ENCODE measurements at places on chromosomes 3 and 15.

- no peak for DNase-seq
Measured at GRCh38 chr3:109334572-109334971, 2.8 kb downstream of the DPPA4 start.

GRCh38 chr15:48785712-48786111 lies 25.2 kb downstream of the CEP152 start:
- no peak for DNase-seq

- DNase-seq = no peak
Measured at GRCh38 chr15:34810443-34811129, 15.2 kb upstream of the ACTC1 start.

DNA sequence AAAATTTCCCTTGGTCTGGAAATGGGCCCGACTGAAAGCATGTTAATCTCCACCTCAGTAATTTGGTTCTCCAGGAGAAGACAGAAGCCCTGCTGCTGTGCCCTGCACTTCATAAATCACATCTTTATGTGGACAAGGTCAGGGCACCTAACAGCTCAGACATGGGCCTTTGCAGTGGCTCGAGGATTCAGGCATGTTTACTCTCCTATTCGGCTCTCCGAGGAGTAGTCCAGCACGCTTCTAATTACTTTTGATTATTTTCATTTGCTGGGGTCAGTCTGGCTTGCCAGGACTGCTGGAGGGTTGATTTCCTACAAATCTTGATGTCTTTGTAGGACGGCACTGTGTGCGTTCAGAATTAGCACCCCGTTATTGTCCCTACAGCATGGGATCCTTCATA lies 511.2 kb downstream of the MECOM start:
- no peak for DNase-seq

DNA sequence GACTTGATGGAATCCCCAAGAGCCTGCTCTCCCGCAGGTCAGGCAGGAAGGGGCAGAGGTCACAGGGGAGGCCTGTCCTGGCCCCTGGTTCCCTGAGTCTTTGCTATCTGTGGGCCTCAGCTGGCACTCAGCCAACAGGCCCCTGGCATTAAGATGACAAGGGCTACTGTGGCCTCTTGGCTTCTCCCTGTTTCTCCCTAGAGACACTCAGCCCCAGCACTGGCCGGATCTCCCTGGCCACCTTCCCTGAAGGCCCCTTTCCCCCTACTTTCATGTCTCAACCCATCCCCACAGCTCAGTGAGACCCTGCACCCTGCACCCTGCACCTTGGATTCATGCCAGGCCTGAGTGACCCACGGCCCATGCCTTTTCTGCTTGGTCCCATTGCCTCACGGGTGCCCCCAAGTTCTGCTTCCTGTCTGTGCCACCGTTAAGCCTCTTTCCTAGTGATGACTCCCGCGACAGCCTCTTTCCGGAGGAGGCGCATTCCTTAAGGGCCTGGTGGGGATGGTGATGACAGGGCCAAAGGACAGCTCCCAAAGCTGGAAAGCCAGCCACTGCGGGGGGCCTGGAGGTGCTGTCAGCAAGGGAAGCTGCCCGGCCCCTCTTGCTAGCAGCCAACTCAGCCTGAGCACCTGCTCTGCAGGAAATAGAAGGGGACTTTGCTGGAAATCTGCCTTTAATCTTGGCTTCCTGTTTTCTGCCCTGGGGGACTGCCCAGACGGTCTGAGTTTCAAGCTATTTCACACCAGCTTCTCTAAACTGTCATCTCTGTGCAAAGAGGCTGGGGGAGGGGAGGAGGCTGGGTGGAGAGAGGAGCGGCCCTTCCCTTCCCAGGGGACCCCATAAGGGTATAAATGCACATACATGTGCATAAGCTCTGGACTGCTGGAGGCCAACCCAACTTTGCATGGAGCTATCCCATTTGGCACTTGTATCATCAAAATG lies 4.8 kb upstream of the CSK start:
- no peak for DNase-seq

- DNase-seq = no peak
Measured at GRCh38 chr3:52006017-52006819, 10.5 kb upstream of the RPL29 start.

GRCh38 chr15:29812384-29812694 lies 9.9 kb downstream of the TJP1 start:
- no peak for DNase-seq

- DNase-seq = peak; percentile 25
Measured at GRCh38 chr15:60889006-60889405, 340.1 kb downstream of the RORA start.

DNA sequence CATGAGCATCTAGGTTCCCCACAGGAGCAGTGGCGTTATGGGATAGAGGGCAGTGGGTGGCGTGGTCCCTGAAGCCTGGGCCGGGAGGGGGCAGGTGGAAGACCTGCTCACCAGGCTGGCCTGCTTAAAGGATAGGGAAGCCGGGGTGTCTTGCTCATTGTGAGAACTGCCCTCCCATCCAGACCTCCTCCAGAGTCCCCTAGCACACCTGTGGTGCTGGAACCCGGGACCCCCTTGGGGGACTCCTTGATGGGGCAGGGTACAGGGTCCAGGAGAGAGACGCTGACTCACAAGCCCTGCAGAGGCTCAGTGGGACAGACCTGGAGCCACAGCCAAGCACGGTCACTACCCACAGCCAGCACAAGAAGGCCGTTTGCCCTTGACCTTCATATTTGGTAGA lies 2.8 kb upstream of the RHCG start:
- no peak for DNase-seq

- no peak for DNase-seq
Measured at GRCh38 chr15:70090436-70091296, 7.1 kb downstream of the TLE3 start.

DNA sequence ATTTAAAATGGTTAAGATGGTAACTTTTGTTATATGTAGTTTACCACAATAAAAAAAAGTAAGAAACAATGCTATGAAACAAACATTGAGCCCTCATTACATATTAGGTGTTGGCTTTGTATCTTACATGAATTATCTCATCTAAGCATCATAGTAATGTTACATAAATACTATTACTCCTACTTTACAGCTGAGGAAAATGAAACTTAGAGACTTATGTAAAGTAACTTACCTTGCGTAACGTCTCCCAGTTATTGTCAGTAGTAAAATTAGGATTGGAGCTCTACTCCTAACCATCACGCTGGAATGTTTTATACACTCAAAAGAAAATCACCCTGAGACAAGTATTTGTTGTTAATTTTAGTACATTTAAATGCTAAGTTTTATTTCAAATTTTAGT lies 42.2 kb downstream of the DNAJC13 start:
- DNase-seq = no peak

DNA sequence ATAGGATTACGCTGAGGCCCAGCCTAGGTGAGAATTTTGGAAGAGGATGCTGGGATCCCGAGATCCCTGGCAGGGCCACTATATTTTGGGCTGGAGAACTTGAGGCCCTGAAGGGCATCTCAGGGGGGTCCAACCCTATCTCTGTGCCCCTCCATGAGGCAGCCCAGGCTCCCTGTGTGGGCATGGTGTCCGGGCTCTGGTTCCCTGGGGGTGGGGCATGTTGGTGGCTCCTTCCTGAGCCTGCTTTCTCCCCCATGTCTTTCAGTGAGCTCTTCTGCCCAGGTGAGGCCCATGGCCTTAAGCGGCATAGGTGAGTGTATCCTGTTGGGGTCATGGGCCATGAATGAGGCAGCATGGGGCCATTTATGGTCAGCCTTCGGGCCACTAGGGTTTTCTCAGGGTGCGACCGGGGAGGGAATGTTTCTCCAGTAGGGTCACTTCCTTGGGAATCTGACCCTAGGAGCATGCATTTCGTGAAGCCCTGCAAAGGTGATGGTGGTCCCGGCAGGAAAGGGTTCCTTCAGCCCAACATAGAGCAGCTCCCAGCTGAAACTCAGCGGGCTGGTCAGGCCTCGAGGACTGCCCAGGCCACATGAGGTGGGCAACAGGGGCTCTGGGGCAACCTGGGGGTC lies 191.3 kb downstream of the UBE3A start:
- no peak for DNase-seq

GRCh38 chr3:3699407-3699806 lies 99.8 kb upstream of the LRRN1 start:
- no peak for DNase-seq

- DNase-seq = no peak
Measured at GRCh38 chr3:53524566-53524965, 30.2 kb downstream of the CACNA1D start.

DNA sequence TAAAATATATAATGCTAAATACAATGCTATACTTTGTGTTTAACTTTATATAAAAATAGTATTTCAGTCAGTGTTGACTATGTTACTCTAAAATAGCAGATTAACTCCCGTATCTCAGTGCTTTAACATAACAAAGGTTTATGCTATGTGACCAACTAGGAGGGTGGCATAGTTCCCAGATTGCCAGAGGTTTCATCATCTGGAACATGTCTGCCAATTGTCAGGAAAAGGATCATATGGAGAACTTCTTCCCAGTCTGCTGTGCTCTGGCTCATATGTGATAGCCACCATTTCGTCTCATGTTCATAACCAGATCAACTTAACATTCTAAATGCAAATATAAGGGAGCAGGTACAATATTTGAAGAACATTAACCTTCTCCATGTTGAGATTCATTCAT lies 720.2 kb downstream of the MCTP2 start:
- no peak for DNase-seq

GRCh38 chr3:50815844-50816243 lies 141.1 kb downstream of the DOCK3 start:
- no peak for DNase-seq

GRCh38 chr15:66644869-66645268 lies 57.2 kb upstream of the SMAD6 start:
- no peak for DNase-seq

GRCh38 chr3:188150982-188151381 lies 3.0 kb upstream of the LPP start:
- no peak for DNase-seq

DNA sequence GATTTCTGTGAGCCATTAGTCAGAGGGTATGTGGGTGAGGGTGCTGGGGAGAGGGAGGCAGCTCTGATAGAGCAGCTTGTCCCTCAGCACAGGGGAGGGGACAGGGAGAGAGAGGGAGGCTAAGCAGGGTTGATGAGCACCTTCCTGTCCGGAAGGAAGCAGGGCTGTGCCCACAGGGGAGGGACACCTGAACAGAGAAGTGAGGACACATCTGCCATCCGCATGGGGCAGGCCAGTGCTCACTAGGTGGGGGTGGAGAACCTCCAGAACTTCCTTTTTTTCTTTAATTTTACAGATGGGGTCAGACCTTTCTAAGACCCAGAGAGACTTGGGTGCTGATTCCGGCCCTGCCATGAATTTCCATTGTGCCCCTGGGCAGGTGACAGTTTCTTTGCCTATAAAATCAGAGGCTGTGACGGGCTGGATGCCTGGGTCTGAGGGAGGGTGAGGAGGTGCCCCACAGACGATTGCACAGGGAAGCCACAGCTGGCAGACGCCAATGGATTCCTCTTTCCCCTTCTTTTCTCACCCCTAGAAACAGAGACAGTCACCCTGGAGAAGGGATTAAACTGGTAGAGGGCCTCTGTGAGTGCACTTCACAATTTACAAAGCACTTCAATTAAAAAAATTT lies 4.1 kb upstream of the TGM5 start:
- DNase-seq = no peak

DNA sequence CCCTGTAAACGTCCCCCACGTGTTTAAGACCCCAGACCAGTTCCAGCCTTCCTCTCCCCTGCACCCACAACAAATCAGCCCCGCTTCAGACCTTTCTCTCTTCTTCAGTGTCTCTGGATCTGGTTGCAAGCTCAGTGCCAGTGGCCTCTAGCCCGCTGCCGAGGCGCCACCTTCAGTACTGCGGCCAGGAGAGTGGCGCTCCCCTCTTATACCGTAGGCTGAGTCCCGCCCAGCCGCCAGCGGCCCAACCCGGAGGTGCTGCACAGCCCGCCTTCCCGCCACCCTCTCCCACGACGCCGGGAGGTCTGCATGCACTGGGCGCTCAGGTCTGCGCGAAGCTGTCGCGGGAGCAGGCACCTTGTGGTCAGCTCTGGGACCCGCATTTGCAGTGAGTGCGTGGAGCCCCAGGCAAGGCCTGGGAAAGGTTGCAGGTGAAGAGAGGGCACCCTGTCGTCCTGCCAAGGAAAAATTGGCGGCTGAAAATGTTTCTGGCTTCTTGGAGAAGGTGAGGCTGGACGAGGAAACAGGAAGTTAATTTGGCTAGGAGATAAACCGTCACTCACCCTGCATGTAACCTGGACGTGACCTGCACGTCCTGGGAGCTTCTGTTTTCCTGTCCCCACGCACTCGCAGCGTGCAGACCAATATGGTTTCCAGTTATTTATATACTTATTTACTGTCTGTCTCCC lies at the start of gene C2CD4B:
Gene C2CD4B, minus strand, starts transcription at position 182 of the 689 bp plus-strand sequence. CDS start 301 bp downstream, outside the sequence.
- DNase-seq = no peak

DNA sequence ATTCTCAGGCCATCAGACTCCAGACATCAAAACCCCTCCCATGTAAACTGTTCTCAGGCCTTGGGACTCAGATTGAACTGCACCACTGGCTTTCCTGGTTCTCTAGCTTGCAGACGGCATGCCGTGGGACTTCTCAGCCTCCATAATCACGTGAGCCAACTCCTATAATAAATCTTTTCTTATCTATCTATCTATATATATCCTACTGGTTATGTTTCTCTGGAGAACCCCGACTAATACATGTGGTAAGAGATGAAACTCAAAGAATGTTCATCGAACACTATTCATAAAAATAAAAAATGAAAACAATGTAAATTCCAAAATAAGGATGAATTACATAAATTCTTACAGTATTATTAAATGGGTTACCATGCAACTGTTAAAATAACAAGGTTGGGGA lies 84.5 kb upstream of the NTRK3 start:
- no peak for DNase-seq

- DNase-seq = peak; percentile 35
Measured at GRCh38 chr15:98800437-98801233, 152.3 kb downstream of the IGF1R start.

GRCh38 chr15:65069179-65069578 lies 1.4 kb upstream of the RASL12 start:
- DNase-seq = no peak

- no peak for DNase-seq
Measured at GRCh38 chr15:27573805-27574485, 525.2 kb downstream of the OCA2 start.

DNA sequence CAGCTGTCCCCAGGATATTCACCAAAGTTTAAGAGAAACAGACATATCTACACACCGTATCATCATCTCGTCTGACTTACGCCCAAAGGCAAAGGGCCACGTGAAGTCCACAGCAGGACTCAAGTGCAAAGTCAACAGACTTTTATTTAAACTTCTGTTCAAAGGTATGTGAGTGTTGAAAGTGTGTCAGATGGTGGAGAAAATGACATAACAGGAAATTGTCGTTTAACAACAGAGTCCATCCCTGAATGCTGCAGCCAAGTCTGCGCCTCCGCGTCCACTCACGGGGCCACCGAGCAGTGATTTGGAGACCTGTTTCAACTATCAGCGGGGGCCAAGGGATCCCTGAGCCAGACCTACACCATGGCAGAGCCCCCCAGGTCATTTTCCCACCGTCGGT lies 165.6 kb downstream of the XXYLT1 start:
- DNase-seq = no peak

Data from G401 (cell line).